Natural killer cell (primary cell): ENCODE measurements at places on chromosomes 11 and 22. TPM values are rescaled to one million over a fixed set of nuclear protein-coding genes. Genes with fewer than 3 reads are reported as not detected.

- no peak for DNase-seq
These were observed 5.0 kb downstream of the THY1 start for GRCh38 chr11:119417726-119418540.

GRCh38 chr11:134224710-134225664 lies 516 bp downstream of the VPS26B start:
- peak; percentile 68 for DNase-seq

- DNase-seq: no peak
These were observed 96.3 kb downstream of the SWAP70 start for GRCh38 chr11:9760193-9760575.

The GRIA4 gene
- not detected for total RNA-seq

- no peak for DNase-seq
These were observed 18.9 kb downstream of the PLAAT3 start for GRCh38 chr11:63595296-63595695.

DNA sequence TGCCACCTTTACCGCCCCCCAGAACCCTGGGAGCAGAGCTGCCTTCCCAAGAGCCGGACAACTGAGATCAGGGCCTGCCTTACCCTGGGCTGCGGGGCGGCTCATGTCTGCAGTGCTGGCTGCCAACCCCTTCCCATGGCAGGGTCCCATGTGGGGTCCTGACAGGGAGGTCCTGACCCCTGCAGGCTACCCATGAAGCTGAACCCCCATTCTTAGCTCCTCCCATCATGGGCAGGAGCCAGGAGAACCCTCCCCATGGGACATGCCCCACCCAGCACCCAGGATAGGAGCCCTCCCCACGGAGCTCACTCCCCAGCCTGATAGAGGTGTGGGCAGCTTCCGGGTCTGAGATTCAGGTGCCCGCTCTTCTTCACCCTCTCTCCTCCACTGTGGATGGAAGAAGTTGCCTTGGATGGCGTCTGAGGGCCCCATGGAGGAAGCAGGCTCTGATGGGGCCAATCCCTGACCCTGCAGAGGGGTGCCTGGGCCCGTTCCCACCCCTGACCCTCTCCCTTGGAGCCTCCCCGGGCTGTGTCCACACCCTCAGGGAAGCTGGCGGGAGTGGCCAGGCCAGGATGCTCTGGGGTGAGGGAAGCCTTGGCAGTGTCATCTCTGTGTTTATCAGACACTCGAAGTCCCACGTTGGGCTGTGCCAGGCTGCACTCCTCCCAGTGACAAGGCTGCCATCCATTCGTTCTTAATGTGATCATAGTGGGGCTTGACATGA lies 1508.2 kb downstream of the BRD1 start:
- no peak for DNase-seq

DNA sequence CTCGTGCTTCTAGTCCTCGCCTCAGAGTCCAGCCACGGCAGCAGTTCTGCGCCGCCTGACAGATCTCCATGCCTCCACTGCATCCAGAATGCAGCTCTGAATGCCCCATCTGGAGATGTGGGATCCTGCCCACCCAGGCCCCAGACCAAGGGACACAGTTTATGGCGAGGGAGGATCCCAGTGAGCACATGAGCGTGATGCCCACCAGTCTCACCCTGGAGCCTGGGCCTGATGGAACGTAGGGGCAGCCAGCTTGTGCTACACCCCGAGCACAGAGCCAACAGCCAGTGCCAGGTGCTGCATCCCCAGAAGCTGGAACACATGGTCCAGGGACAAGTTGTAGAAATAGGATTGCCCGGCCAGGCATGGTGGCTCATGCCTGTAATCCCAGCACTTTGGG lies 10.4 kb downstream of the IGLL1 start:
- DNase-seq: no peak

- no peak for DNase-seq
These were observed 457.3 kb upstream of the ISX start for GRCh38 chr22:34608540-34609115.

DNA sequence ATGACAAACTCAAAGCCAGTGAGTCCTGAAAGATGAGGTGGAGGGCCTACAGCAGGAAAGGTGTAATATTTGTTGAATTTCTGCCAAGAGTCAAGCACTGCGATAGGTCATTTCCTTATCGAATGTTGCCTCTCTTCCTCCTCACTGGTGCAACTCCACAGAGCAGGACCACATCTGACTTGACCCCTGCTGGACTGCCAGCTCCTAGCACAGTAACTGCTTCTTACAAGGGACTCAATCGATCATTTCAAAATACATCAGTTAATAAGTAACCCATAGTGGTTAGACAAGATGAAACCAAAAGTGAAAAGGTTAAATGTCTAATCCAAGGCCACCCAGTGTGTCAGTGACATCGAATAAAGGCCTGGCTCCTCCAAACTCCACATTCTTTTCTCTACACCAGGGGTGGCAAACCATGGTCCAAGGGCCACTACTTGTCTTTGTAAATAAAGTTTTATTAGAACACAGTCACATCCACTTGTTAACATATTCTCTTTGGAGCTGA lies 98.5 kb upstream of the CSNK2A3 start:
- DNase-seq: no peak

DNA sequence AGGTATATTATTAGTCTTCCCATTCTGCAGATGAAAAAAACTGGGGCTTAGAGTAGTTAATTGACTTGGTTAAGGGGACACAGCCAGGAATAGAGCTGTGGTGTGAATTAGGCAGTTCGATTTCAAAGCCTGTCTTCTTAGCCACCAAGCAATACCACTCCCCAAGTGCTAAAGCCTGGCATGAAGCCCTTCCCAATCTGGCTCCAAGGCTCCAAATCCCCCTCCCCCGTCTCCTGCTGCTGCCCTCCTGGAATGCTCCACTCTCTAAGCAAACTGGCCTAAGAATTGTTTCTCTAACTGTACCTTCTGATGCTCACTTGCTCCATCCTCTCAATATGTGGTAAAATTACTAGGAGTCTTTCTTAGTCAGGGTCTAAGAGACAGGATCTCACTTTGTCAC lies 18.6 kb downstream of the ASCC2 start:
- no peak for DNase-seq

GRCh38 chr22:47796128-47796908 lies 1033.9 kb downstream of the TBC1D22A start:
- no peak for DNase-seq

The RHOD gene
- not detected for total RNA-seq

DNA sequence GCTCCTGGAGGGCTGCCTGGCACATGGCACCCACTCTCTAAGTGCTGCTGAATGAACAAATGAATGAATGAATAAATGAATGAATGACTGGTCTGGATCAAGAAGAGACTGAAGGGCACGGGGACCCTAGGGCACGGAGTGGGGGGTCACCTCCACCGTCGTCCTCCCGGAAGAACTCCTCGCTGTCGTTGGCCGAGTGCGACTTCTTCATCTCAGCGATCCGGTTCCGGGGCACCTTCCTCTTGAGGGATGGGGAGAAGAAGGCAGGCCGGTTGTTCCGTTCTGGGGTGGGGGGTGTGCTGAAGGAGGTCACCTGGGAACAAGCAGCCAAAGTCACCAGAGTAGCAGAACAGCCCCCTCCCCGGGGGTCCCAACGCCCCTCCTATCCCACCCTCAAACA lies 36.0 kb downstream of the NUP50 start:
- no peak for DNase-seq

DNA sequence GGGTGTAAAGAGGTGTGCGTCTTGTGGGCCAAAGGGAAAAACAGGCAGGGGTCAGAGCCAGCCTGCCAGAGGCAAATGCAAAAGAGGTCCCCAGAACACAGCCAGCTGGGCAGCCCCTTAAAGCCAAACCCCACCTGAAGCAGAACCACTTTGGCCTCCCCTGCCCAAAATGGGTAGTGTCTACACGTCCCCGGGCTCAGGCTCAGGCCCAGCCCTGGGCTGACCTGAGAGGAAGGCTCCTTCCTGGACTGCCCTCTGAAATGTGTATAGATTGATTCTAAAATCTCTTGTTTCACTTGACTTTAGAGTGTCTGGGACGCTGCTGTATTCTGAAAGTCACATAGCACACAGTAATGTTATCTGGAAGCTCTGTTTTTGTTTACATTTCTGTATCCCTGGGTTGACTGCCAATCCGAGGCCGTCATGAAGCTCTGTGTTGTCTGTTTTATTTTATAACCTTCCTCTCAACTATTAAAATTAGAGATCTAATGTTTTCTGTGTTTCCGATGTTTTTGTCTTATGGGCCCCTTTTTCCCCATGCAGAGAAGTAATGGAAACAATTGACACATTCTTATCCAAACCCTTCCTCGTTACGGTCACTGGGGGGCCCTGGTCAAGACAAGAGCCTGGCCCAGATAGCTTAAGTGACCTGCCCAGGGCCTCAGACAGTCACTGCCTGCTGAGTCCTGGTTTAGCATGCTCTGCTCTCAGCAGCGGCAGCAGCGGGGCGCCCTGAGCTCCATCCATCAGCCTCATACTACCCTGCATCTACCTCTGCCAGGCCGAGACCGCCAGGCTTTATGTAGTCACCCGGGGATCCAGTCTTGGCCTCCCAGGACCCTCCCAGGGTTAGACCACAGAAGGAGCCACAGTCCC lies 10.1 kb downstream of the OVOL1 start:
- DNase-seq: no peak

DNA sequence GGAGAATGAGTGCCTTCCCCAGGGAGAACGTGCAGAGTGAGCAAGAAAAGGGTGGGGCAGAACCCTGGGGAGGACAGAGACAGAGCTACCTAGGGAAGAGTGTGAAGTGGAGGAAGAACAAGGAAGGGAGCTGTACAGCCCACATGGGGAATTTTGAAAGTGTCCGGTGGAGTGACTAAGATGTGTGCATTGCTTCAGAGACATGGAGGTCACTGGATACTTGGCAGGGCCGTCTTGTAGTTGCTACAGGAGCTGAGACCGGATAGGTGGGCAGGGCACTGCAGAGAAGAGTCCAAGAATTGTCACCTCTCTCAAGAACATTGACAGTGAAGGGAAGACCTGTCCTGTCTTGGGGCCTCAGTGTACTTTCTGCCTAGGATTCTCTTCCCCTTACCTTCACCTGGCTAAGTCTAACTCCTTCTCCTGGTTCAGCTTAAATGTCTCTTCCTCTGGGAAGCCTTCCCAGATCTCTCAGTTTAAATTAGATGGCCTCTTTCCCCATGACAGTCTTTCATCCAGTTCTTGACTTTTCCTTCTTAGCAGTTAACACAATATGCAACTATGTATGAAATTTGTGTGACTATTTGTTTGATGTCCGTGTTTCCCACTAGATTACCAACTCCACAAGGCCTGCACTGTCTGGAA lies 9.2 kb upstream of the P2RY6 start:
- DNase-seq: no peak

DNA sequence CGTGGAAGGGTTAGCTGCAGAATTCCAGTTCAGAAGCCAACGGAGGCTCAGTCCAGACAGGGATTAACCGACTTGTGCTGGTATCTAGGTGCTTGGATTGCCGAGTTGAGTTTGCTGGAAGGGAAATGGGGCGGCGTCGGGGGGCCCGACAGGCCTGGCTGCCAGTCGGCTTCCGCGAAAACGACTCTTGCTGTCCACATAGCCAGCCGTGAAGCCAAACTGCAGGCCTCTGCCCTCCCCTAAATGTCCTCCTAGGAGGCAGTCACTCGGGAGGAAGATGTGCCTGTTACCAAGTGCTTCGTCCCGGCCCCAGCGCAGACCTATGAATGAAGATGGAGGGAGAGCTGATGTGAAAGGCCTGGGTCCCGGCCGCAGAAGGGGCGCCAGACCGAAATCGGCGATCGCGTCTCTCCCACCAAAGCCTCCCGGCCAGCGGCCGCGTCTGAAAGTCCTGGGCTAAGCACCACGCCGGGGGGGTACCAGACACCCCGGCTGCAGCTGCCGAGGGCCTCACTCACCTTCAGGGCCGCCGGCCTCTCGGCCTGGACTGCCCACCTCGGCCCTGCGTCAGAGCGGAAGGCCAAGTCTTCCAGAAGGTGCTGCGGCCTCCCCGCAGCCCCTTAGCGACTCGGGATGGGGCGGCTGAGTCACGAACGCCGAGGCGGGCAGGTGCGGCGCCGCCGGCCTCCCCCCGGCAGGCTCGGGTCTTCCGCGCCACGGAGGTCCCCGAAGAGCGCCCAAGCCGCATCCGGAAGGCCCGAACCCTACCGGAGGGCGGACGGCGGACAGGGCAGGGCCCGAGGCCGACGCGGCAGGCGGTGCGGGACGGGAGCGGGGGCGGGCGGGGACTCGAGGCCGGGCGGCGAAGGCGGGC lies 7.5 kb downstream of the DPAGT1 start:
- peak; percentile 63 for DNase-seq

GRCh38 chr11:30131535-30131934 lies 99.3 kb upstream of the FSHB start:
- DNase-seq: no peak

DNA sequence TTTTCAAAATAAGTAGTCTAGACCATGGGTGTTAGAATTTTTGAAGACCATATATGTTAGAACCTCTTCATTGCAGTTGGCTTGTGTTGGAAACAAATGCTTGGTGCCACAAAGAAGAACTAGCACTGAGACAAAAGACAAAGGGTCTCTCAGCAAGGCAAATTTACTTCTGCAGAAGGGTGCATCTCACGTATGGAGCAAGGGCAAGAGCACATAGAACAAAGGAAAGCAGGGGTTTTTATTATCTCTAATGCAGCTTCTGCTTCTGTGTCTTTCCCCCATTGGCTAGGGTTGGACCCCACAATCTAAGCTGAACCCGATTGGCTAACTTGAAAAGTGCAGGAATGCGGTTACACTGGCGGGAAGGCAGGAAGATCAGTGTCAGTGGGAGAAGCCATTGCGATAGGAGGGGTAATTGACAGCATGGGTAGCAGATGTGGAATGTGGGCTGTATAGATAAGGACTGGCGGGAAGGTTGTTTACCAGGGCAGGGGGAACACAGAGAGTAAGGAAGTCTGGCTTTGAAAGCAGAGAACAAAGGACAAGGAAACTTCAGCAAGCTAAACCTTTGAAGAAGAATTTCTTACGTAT lies 9.2 kb upstream of the RBMXL2 start:
- DNase-seq: no peak
